ENCODE measurements at places on chromosomes 1 and 21. TPM values are rescaled to one million over a fixed set of nuclear protein-coding genes. Genes with fewer than 3 reads are reported as not detected.
A peak's percentile ranks its signal among the peaks of the same experiment; 100 is the strongest.

- no peak for DNase-seq
Observed at GRCh38 chr1:169465281-169465680, 20.5 kb downstream of the SLC19A2 start.

DNA sequence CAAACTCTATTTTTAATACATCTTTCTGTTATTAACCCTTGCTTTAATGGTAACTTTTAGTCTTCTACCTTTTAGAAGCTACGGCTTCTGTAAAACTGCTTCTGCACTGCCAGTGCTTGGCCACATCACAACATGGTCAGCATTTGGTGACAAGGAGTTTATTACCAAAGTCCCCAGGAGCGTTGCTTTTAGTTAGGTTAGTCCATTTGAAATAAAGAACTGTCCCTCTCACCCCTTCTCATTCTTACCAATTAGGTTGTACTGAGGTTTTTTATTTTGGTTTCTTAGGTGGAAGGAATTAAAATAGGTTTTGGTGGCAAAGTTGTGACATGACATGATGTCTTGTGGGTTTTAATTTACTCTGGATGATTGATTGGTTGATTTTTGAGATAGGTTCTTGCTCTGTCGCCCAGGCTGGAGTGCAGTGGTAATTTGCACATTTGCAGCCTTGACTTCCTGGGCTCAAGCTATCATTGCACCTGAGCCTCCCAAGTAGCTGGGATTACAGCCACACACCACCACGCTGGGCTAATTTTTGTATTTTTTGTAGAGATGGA, 39.2 kb downstream of the SPEN start:
- DNase-seq = no peak

- DNase-seq = no peak
Observed at GRCh38 chr1:235069176-235069575, 59.5 kb downstream of the TOMM20 start.

- no peak for DNase-seq
Observed at GRCh38 chr1:224860488-224861338, 68.8 kb upstream of the DNAH14 start.

The OXCT2 gene
- 1.6 TPM for total RNA-seq

The SPTA1 gene
- 10.2 TPM for total RNA-seq

GRCh38 chr1:248817065-248817464, 8.7 kb downstream of the SH3BP5L start:
- DNase-seq = peak; percentile 37
